Activated CD8-positive, alpha-beta memory T cell treated with anti-CD3 and anti-CD28 coated beads, Interleukin-2, amount 10 ng/mL, durations not matched to agents 7 days and 5 days (primary cell): ENCODE measurements at places on chromosomes 4 and X.

DNA sequence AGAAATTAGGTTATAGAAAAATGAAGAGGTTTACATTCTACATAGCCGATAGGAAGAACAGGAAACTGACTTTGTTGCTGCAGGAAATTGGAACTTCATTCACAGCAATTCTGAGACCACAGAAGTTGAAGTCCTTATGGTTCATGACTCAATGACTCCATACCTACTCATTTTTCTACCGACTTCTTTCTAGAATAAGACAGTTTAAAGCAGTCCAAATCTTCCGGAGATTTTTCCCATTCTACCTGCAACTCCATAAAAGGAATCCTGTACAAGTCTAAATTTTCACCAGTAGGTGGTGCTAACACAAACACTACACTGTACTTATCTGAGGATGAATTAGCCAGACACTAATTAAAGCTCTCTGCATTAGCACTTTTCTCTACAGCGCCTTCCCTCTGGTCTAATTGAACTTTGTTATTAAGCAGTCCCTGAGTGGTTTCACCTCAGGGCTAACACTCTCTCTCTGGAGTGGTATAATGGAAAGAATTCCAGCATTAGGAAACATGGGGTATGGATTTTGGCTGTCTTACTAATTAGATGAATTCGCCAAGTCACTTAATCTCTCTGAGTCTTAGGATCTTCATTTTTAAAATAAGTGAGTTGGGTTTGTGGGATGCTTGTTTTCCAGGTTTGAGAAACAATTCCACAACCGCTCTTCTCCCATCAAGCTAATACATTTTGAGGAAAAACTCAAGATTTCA, 167.9 kb downstream of the SMIM20 start:
- no peak overlapping the region for H3K4me3 ChIP-seq
- peaks cover 70% of the 10 kb centered on the region for H3K4me1 ChIP-seq
- no peak for DNase-seq
- no peaks in the 10 kb centered on the region for H3K27me3 ChIP-seq

DNA sequence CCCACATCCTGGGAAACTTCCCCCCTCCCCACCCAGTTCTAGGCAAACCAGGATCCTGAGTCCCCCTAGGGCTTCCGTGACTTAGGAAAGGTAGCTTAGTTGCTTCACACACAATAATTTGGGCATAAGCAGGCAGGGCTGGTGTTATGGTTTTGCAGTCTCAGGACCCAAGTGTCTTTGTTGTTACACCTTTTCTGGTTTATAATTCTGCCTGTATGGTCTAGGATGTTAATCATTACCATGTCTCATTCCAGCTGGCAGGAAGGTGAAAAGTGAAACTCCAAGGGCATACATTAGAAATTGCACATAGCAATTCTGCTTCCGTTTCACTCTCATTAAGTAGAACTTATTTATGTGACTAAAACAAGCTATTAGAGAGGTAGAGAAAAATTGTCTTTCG, 16.8 kb downstream of the UGT8 start:
- no peak for DNase-seq
- no peak overlapping the region for H3K27ac ChIP-seq
- no peaks in the 10 kb centered on the region for H3K27me3 ChIP-seq
- no peaks in the 10 kb centered on the region for H3K36me3 ChIP-seq
- no peak overlapping the region for H3K4me3 ChIP-seq

- H3K27me3 ChIP-seq: peaks cover 2% of the 10 kb centered on the region
- no peaks in the 10 kb centered on the region for H3K36me3 ChIP-seq
- H3K27ac ChIP-seq: no peak overlapping the region
- H3K4me3 ChIP-seq: no peak overlapping the region
Measured at GRCh38 chr4:41670530-41670929, 78.0 kb downstream of the PHOX2B start.

DNA sequence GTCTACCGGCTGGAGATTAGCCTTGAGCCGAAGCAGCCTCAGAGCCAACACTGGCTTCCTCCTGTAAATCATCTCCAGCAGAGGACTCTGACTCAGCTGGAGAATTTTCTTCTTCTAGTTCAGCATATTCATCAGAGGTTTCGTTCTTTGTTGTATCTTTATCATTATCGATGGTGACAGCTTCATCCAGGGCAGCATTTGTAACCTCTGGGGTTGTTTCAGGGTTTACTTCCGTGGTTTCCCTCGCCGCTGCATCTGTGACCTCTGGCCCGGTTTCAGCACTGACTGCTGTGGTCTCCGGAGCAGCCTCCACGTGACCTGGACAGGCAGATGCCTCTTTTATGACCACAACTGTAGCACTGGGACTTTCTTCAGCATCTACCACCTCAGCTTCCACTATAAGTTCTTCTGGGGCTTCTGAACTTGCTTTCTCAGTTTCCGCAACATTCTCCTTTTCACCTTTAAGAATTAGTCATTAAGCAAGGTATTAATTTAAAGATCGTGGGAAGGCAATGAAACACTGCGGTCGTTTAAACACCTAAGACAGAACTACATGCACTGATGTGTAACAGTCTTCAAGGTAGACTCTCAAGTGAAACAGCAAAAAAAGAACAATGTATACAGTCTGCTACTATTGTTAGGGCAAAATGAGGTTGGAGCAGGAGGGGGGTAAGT, 13.3 kb downstream of the MGARP start:
- peak; percentile 94 for DNase-seq
- H3K27me3 ChIP-seq: peaks cover 18% of the 10 kb centered on the region
- H3K4me3 ChIP-seq: peak overlapping the region; percentile 65
- H3K36me3 ChIP-seq: no peaks in the 10 kb centered on the region

GRCh38 chrX:46444011-46444410, 101.2 kb downstream of the ZNF674 start:
- no peak overlapping the region for H3K4me3 ChIP-seq
- peaks cover 19% of the 10 kb centered on the region for H3K4me1 ChIP-seq
- H3K36me3 ChIP-seq: peaks cover 3% of the 10 kb centered on the region

DNA sequence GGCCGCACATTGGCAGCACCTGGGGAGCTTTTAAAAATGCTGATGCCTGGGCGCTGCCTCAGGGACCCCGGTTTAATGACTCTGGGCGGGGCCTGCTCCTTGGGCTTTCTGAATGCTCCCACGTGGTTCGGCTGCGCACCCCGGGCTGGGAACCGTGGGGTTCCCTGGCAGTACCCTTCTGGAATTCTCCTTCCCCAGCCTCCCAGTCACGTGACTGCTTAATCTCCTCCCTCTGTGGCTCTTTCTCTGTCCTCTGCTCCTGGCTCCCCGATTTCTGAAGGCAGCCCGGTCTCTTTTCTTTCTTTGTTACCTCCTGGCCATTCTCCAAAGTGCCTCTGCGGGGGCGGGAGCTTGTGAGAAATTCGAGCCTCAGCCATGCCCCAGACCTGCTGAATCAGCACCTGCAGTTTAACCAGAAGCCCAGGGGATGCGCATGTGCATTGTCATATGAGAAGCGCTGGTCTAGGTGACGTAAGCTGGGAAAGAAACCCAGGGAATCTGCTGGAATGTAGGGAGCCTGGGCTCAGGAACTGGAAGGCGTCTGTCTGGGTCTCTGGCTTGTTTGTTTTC, 16.6 kb downstream of the CLCN4 start:
- no peaks in the 10 kb centered on the region for H3K36me3 ChIP-seq
- H3K4me3 ChIP-seq: no peak overlapping the region
- H3K27me3 ChIP-seq: peaks cover 13% of the 10 kb centered on the region
- H3K27ac ChIP-seq: no peak overlapping the region
- DNase-seq: no peak

DNA sequence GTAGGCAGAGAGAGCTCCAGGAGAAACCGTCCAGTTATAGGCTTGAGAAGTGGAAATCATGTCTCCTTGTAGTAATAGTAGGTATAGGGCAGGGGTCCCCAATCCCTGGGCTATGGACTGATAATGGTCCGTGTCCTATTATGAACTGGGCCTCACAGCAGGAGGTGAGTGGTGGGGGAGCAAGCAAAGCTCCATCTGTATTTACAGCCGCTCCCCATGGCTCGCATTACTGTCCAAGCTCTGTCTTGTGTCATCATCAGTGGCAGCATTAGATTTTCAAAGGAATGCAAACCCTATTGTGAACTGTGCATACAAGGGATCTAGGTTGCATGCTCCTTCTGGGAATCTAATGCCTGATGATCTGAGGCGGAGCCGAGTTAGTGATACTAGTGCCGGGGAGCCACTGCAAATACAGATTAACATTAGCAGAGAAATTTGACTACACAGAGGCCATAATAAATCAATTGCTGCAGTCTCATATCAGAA, 67.6 kb downstream of the MRPL1 start:
- DNase-seq: no peak
- H3K4me1 ChIP-seq: no peaks in the 10 kb centered on the region
- no peaks in the 10 kb centered on the region for H3K27me3 ChIP-seq
- peaks cover 34% of the 10 kb centered on the region for H3K36me3 ChIP-seq
- H3K4me3 ChIP-seq: no peak overlapping the region

- H3K4me1 ChIP-seq: no peaks in the 10 kb centered on the region
- no peaks in the 10 kb centered on the region for H3K36me3 ChIP-seq
- H3K27ac ChIP-seq: no peak overlapping the region
- no peak overlapping the region for H3K4me3 ChIP-seq
Measured at GRCh38 chrX:146278381-146278780, 460.8 kb downstream of the SLITRK2 start.

- DNase-seq: no peak
- no peak overlapping the region for H3K4me3 ChIP-seq
- no peaks in the 10 kb centered on the region for H3K36me3 ChIP-seq
- no peaks in the 10 kb centered on the region for H3K4me1 ChIP-seq
Measured at GRCh38 chr4:156672492-156673305, 298.9 kb downstream of the PDGFC start.

DNA sequence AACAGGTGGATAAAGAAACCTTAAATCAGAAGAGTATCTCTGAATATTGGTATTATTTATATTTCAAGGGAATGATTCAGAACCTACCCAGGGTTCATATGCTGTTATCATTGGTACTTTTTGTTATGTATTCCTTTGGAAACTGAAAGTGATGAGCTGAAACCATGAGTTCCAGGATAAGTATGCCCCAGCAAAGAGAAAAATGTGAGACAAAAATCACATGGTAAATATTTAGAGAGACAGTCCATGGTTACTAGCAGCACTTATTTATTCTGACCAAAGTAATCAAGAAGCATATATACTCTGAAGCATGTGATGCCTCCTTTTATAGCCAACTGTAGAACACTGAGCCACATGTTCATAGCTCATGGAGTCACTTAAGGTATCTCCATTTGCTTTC, 277.7 kb downstream of the ARAP2 start:
- peaks cover 4% of the 10 kb centered on the region for H3K4me1 ChIP-seq
- H3K4me3 ChIP-seq: no peak overlapping the region
- H3K27me3 ChIP-seq: no peaks in the 10 kb centered on the region
- no peaks in the 10 kb centered on the region for H3K36me3 ChIP-seq

- no peaks in the 10 kb centered on the region for H3K27me3 ChIP-seq
- H3K27ac ChIP-seq: no peak overlapping the region
- no peak for DNase-seq
- peaks cover 27% of the 10 kb centered on the region for H3K36me3 ChIP-seq
Measured at GRCh38 chrX:118665204-118665603, 62.2 kb upstream of the IL13RA1 start.

DNA sequence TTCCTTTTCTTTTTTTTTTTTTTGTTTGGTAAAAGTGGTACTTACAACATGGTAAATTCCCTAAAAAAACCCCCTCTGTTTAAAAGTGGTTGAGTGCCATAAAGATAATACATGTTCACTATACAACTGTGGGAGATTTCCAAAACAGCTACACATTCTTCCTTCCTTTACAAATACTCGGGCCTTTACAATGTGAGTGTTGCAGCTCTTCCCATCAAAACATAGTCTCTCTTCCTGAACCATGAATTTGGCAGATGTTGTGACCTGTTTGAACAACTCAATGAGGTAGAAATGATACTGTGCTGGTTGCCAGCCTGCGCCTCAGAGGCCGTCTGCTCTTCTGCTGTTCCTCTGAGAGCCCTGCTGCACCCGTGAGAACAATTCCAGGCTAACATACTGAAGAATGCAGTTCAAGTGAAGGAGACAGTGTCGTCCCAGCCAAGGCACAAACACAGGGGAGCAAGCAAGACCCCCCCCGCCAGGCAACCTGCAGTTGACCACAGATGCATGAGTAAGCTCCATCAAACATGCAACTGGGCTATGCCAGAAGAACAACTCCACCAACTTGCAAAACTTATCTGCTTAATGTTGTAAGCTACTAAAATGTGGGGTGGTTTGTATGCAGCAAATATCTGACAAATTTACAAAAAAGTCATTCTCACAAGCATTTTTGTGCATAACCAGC, 645.0 kb downstream of the PCDH7 start:
- no peaks in the 10 kb centered on the region for H3K4me1 ChIP-seq
- DNase-seq: no peak
- H3K27me3 ChIP-seq: no peaks in the 10 kb centered on the region

GRCh38 chr4:136495076-136495475, 1037.2 kb downstream of the PCDH18 start:
- no peaks in the 10 kb centered on the region for H3K4me1 ChIP-seq
- no peaks in the 10 kb centered on the region for H3K36me3 ChIP-seq
- H3K27ac ChIP-seq: no peak overlapping the region
- H3K27me3 ChIP-seq: no peaks in the 10 kb centered on the region
- H3K4me3 ChIP-seq: no peak overlapping the region

DNA sequence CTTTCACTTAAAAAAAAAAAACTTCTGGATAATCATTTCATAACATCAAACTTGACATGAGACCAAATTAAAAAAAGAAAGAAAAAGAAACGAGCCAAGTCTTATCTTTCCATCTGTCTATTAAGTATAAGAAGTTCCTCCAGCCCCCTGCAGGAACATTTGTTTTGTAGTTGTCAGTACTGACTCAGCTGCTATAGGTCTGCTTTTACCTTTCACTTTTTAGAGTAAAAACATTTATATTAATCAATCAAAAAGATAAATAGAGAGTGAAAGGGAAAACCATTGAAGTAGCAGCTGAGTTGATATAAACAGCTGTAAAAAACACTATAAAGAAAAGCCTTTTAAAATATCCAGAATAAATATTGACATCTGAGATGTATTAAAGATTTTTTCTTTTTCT, 46.1 kb downstream of the CCDC158 start:
- H3K4me1 ChIP-seq: no peaks in the 10 kb centered on the region
- H3K27ac ChIP-seq: no peak overlapping the region
- no peak overlapping the region for H3K4me3 ChIP-seq

GRCh38 chrX:148310426-148311165, 189.8 kb upstream of the AFF2 start:
- H3K27me3 ChIP-seq: no peaks in the 10 kb centered on the region
- H3K4me3 ChIP-seq: peak overlapping the region; percentile 26
- H3K4me1 ChIP-seq: peaks cover 37% of the 10 kb centered on the region
- peak overlapping the region; percentile 90 for H3K27ac ChIP-seq
- peaks cover 20% of the 10 kb centered on the region for H3K36me3 ChIP-seq

GRCh38 chrX:153947009-153947769, 2.7 kb upstream of the RENBP start:
- no peak overlapping the region for H3K4me3 ChIP-seq
- no peaks in the 10 kb centered on the region for H3K27me3 ChIP-seq
- peak; percentile 87 for DNase-seq
- peaks cover 35% of the 10 kb centered on the region for H3K4me1 ChIP-seq
- peaks cover 14% of the 10 kb centered on the region for H3K36me3 ChIP-seq

GRCh38 chr4:47462799-47463234, 685 bp downstream of the COMMD8 start:
- DNase-seq: no peak
- H3K4me3 ChIP-seq: peak overlapping the region; percentile 85
- no peaks in the 10 kb centered on the region for H3K27me3 ChIP-seq
- peaks cover 17% of the 10 kb centered on the region for H3K36me3 ChIP-seq
- peaks cover 30% of the 10 kb centered on the region for H3K4me1 ChIP-seq
